ENCODE measurements at places on chromosomes 7 and 10.

DNA sequence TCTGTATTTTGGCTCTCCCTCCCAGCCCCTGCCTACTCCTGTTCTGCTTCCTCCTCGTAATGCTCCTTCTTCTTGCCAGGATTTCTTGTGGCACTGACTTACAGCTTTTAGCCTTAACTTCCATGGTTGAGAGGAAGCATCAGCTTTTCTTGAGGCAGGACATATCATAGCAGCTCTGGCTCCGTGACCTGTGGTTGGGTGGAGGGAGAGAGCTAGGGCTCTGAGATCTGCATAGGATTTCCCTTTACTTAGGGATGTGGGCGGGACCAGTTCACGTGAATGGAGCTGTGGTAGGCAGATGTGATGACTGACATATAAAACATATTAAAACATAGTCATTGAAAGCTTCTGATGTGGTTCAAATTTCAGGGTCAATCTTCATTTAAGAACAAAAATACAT, 10.6 kb upstream of the RAB11FIP2 start:
- DNase-seq = no peak

DNA sequence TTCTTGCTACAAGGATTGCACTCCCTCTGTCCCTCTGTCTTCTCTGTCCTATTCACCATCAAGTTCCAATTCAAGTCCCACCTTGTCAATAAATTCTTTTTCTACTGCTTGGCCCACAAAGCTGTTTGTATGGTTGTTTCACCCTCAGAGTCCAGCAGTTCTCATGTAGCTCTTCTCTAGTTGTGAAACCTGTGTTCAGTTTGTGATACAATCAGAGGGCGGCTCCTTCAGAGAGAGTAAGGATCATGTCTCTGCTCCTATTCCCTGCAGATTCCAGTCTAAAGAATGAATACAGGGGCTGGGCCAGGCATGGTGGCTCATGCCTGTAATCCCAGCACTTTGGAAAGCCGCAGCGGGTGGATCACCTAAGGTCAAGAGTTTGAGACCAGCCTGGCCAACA, 126.6 kb upstream of the BET1 start:
- no peak for DNase-seq

DNA sequence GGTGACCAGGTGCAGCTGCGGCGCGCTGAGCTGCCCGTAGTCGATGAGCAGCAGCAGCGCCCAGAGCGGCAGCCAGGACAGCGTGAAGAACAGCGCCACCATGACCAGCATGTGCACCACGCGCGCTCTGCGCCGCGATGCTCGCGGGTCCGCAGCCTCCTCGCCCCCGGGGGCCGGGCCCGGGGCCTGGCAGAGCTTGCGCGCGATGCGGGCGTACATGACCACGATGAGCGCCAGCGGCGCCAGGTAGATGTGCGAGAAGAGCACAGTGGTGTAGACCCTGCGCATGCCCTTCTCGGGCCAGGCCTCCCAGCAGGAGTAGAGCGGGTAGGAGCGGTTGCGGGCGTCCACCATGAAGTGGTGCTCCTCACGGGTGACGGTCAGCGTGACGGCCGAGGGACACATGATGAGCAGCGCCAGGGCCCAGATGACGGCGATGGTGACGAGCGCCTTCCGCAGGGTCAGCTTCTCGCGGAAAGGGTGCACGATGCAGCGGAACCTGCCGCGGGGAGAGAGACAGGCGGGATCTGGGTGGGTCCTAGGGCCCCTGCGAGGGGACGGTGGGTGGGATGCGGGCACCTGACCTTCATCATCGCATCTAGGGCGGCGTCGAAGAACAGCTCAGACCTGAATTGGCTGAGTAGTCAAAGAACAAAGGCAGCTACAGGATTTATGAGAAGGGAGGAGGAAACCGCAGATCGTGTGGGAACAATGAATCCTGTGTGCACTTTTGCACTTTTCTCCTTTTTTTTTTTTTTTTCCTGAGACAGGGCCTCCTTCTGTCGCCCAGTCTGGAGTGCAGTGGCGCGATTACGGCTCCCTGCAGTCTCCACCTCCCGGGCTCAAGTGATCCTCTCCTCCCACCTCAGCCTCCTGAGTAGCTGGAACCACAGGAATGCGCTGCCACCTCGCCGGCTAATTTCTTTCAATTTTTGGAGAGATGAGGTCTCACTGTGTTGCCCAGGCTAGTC, 22.4 kb upstream of the PPA1 start:
- DNase-seq = peak; percentile 58

DNA sequence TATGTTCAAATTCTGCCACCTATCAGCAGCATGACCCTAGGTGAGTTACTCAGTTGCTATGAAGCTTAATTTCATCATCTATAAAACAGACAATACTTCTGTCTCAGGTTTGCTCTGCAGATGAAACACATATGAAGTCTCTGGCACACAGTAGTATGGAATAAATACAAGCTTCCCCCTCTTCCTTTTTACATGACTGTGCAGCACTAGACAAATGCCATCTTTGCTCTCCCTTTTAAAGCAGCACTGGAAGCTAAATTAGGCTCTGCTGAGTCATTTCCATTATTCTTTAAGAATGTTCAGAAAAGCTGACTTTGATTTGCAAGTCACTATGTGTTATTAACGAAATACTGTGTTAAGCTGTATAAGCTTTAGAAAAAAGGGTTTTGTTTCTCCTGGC, 40.7 kb upstream of the ANAPC16 start:
- DNase-seq = no peak

GRCh38 chr7:92336662-92337340, 91.0 kb downstream of the ANKIB1 start:
- DNase-seq = no peak

DNA sequence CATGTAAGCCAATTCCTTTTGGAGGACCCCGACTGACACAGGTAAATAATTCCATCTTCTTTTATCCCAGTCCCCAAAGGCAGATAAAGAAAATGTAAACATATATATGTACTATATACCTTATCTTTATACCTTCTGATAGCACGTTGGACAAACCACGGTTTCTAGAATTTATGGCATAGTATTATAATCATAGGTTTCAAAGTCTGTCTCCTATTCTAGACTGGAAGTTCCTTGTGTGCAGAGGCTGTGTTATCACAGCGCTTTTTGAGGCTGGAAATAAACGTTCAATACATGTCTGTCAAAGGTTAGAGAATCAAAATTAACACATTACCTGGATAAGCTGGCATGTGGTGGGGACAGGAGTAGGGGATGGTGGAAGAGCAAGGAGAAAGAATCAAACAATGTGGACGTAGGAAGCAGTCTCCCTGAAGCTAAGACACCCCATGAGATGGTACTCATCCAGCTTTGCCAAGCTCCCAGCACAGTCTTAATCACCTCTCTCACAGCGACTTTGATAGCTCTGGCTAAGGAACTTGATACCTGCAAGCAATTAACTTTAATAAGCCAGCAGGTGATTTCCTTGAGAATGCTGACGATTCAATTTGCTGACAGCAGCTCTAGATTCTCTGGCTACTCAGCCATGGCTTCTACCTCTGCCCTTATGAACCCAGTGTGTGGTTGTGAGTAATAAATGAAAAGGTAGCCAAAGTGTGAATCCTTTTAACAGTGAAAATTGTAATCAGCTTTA, 208.4 kb upstream of the LRRTM3 start:
- DNase-seq = no peak

DNA sequence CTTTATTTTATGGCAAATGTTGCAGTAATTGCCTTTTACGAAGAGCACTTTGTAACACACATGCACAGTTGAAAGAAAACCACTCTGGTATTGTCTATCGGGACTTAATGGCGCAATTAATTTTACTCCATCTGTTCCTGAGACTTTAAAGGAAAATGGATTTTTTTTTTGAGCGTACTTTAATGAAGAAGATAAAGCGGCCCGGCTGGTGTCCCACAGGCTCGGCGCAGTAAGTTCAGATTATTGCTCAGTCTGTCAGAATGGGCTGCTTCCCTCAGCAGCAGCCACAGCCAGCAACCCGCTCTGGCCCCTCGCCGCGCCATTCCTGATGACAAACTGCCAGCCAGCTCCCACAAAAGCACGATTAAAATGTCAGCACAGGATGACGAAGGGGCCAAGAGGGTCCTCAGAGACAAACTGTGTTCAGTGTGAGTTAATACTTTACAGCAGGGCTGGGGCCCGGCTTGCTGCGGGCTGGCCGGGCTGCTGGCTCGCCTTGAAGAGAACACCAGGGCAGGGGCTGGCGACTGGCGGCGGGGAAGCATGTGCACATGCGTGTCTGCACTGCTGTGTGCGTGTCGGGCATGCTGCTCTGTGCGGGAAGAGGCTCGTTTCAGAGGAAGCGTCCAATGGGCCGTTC, 501.0 kb upstream of the GALNT17 start:
- DNase-seq = no peak

DNA sequence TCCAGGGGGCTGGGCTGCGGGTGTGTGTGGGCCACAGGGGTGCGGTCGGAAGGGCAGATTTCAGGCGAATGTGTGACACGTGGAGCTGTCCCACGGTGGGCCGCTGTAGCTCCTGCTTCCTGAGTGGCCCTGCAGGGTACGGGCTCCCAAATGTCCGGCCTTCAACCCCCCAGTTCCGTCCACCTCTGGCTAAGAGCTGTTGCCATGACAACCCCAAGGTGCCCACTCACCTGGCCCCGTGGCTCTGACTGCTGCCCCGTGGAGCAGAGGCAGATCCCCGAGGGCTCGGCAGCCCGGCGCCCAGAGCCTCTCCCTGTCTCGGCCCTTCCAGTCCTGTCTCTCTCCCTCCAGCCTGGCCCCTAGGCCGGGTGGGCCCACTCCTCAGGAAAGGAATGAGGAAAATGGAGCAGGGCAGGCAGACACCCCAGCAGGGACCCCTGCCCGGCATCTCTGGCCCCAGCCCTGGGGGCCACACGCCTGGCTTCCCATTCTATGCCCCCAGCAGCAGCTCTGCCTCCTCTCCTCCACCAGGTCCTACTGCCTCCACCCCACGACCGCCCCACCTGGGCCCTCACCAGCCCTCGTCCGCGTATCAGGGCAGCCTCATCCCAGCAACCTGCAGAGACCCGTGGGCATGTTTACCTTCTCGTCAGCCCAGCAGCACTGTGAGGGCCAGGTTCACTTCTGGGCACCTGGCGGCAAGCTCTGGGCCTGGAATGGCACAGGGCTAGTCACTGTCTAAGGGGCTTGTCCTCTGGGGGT, 215.6 kb downstream of the ELFN1 start:
- DNase-seq = no peak

- no peak for DNase-seq
Measured at GRCh38 chr10:60171436-60172013, 218.2 kb downstream of the ANK3 start.

GRCh38 chr7:41053820-41054219, 649.1 kb downstream of the INHBA start:
- DNase-seq = peak; percentile 76

DNA sequence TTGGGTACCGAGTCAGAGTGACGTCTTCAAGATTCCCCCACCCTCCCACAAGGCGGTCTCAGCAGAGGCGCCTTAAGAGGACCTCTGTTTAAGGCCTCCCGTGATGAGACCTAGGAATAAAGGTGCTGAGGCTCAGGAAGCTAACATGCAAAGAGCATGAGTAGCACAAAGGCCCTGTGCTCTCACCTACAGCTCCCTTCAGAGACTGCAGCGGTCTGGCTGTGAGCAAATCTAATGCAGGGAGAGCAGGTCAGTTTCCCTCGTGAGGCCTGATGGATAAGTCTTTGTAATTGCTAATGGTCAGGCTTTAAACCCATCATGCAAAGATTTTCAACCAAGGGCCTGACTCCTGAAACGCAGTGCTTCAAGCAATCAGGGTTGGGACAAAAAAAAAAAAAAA, 909.3 kb upstream of the GHITM start:
- no peak for DNase-seq

- no peak for DNase-seq
Measured at GRCh38 chr7:22667187-22667561, 59.8 kb upstream of the IL6 start.

DNA sequence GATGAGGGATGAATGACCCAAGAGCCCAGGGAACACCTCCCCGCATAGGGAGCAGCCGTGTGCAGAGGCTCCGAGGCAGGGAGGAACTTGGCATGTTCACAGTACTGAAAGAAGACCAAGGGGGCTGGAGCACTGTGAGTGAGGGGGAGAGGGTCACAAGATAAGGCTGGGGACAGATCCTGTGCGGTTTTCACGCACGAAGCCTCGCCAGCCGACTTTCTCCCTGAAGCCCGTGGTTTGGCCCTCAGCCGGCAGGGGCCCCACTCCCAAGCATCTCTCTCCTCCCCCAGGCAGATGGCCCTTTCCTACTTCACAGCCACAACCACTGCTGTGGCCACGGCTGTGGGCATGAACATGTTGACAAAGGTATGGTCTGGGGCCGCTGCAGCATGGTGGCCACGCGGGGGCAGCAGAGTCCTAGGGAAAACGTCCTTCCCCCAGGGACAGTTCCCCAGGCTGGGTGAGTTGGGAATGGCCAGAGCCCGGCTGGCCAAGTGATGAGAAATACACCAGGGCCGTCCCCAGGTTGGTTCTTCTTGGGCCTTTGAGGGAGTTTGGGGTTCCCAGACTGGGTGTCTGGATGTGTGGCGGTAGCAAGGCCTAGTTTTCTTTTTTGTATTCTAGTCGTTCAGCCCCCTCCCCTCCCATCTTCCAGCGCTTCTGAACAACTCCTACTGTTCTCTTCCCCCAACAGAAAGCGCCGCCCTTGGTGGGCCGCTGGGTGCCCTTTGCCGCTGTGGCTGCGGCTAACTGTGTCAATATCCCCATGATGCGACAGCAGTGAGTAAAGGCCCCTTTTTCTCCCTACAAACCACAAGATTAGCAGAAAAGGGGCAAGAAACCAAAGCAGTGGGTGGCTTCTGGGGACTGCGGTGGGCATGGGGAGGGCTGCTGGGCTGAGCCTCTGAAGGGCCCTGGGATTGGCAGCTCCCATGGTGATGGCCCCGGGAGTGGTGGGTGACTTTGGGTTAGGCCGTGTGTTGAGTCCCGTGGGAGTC, 14.4 kb upstream of the WBP1L start:
- peak; percentile 87 for DNase-seq

GRCh38 chr10:91590142-91590903, 42.5 kb downstream of the PPP1R3C start:
- DNase-seq = peak; percentile 77

- no peak for DNase-seq
Measured at GRCh38 chr10:128073890-128074289, 52.3 kb downstream of the MKI67 start.

DNA sequence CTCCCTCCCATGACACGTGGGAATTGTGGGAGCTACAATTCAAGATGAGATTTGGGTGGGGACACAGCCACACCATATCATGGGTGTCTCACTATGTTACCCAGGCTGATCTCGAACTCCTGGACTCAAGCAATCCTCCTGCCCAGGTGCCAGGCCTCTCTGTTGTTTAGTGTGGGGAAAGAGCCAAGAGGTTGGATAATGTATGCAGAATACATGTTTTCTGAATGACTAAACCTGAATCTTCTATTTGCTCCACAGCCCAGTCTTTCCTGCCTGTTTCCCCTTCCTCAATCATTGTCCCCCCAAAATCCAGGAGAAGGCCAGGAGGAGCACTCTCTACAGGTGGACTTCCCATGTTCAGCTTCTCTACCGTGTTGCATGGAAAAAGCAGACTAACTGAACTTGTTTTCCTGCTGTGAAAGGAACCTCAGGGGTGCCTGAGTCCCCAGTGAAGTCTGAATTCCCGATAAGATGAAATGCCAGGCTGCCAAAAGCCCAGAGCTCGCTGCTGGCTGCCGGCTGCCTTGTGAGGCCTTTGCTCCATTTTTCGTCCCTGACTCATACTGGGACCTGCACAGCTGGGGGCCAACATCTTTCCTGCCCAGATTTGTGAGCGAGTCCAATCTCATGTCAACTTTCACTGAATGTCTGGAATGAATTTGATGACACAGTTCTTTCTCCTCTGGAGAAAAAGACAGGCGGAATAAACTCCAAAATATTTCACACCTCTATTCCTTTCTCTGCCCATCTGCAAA, 588.0 kb downstream of the CALN1 start:
- peak; percentile 47 for DNase-seq

- no peak for DNase-seq
Measured at GRCh38 chr7:140876519-140877248, 48.0 kb downstream of the BRAF start.

GRCh38 chr7:36062154-36062815, 90.8 kb upstream of the EEPD1 start:
- no peak for DNase-seq

All from SJSA1 (cell line).